Activated CD8-positive, alpha-beta memory T cell treated with anti-CD3 and anti-CD28 coated beads, Interleukin-2, amount 50 U/mL, for 48 hours (primary cell): ENCODE measurements at places on chromosomes 13 and 19.
A peak's percentile ranks its signal among the peaks of the same experiment; 100 is the strongest.

GRCh38 chr13:31913459-31913858, 118.1 kb upstream of the FRY start:
- DNase-seq, result no peak

DNA sequence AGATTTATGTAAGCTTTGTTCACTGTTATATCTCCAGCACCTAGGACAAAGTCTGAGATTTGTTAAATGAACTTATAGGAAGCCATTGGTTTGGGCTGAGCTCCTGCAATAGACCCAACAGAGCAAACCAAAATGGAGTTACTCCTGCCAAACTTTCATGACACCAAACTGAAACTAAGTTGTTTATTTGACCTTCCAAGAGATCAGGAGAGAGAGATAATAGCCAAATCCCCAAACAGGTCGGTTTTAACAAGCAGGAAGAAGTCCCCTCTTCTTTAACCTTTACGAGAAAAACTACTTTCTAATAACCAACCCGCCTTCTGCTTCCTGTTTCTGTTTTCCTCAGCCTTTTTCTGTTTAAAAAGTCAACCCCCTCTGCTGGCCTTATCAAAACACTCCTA, 54.9 kb upstream of the ATP12A start:
- DNase-seq, result no peak

- no peak for DNase-seq
Measured at GRCh38 chr13:36421447-36421846, 10.8 kb upstream of the CCNA1 start.

DNA sequence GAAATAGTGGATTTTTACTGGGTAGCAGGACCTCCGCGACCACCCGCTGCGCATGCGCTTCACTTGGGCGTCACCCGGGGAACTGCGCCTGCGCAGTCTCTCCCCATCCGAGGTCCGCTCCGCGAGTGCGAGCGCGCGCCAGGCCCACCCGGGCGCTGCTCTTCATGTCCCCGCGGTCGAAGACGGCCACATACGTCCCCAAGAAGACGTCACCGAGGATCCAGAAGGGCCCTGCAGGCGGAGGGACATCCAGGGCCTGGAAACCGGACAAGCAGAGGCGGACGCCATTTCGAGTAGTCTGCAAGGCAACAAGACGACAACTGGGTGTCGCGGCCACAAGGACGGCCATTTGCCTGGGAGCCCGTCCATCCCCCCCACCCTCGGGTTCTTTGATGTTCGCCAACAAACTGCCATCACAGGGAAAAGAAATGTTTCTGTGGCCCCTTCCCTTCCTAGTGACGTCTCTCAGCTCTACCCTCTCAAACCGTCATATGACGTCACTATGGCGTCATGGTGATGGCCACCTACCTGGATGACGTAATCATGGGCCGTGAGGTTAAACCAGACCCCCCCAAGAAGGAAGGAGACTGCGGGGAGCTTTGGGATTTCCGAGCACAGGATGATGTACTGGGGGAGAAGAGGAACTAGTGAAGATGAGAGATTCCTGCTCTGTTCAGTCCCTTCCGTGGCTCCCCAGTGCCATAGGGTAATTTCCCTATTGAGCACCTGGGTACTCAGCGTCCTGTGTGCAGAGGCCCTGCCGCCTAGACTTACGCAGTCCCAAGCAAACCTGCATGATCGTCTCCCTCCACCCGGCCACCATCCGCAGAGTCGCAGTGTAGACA, 6.7 kb downstream of the NAPSA start:
- DNase-seq, result peak; percentile 91

DNA sequence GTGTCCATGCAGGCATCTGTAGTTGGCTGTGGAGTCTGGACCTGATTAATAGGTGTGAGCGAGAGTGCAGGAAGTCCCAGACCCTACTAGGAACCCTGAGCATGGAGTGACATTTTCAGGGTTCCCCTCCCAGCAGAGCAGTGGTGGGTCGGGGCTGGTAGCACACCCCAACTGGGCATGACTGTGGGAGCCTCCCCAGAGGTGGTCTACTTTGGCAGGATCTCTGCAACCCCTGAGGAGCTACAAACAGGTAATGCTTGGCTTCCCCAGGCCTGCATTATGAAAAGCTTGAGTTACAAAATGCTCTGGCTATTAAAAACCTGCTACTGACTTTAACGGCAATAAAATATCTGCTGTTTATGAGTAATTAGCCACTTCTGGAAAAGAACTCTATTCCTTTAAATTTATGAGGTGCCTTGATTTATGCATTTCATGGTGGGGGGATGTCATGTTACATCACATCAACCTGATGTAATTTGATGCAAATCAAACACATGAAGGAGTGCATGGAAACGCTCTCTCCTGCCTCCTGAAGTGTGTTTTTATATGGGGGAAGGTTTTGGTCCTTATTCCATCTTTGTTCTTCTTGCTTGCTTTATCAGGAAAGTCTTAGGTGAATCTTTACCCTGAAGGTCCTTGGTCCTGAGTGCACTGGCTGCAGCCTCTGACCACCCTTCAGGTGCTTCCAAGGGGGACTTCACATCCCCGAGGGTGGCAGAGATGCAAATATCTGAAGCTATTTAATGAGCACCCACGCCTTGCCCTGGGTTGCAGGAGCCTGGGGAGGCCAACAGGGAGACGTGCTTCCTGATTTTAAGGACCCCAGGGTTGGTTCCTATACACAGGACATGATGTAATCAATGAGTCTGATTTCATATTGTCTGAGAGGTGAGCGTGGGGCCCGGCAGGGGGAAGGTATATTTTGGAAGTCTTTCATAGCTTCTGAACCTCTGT, 54.0 kb downstream of the ZNF536 start:
- no peak for DNase-seq
